ENCODE measurements at places on chromosomes 7 and 10. TPM values are rescaled to one million over a fixed set of nuclear protein-coding genes. Genes with fewer than 3 reads are reported as not detected.

Gene NPY
- total RNA-seq: 0.43 TPM

Gene FRMD4A
- 24.4 TPM for total RNA-seq

Gene ADRB1
- 0.22 TPM for total RNA-seq

Gene TMEM196
- total RNA-seq: not detected

Gene NKX6-2
- 0.14 TPM for total RNA-seq

Gene EBLN1
- total RNA-seq: not detected

Gene MLXIPL
- total RNA-seq: not detected

Gene SMO
- total RNA-seq: 25.5 TPM

Gene NKX2-3
- not detected for total RNA-seq

All from epithelial cell of proximal tubule (primary cell).